ENCODE measurements at places on chromosomes 16 and 17.

- no peak for DNase-seq
Measured at GRCh38 chr17:72887917-72888316, 204.6 kb downstream of the SLC39A11 start.

- DNase-seq: no peak
Measured at GRCh38 chr16:71754108-71754507, 29.6 kb upstream of the PHLPP2 start.

DNA sequence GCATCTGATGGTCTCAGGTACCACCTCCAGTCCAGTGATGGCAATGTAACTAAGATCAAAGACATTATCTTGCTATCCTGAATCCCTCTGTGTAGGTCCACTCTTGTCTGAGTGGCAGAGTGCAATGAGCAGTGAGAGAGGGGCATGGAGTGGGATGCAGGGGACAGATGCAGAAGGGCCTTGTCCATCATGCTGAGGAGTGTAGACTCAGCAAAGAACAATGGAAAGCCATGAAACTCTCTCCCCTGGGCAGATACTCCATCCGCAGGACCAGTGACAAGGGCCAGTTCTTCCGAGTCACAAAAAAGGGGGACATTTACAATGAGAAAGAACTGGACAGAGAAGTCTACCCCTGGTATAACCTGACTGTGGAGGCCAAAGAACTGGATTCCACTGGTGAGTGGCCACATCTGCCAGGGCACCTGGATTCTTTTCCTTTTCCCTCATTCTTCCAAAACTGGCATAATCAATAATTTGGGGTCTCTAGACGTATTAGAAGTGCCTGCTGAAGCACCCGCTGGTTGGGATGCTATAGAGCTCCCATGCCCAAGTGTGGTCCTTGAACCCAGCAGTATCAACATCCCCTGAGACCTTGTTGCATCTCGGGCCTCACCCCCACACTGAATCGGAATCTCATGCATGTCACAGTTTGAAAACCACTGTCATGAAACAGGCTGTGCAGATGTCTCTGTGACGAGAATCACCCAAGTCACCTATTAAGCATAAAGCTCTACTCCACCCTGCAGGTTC, 29.5 kb downstream of the CDH5 start:
- no peak for DNase-seq

GRCh38 chr16:55102531-55102930, 171.9 kb downstream of the IRX5 start:
- no peak for DNase-seq

DNA sequence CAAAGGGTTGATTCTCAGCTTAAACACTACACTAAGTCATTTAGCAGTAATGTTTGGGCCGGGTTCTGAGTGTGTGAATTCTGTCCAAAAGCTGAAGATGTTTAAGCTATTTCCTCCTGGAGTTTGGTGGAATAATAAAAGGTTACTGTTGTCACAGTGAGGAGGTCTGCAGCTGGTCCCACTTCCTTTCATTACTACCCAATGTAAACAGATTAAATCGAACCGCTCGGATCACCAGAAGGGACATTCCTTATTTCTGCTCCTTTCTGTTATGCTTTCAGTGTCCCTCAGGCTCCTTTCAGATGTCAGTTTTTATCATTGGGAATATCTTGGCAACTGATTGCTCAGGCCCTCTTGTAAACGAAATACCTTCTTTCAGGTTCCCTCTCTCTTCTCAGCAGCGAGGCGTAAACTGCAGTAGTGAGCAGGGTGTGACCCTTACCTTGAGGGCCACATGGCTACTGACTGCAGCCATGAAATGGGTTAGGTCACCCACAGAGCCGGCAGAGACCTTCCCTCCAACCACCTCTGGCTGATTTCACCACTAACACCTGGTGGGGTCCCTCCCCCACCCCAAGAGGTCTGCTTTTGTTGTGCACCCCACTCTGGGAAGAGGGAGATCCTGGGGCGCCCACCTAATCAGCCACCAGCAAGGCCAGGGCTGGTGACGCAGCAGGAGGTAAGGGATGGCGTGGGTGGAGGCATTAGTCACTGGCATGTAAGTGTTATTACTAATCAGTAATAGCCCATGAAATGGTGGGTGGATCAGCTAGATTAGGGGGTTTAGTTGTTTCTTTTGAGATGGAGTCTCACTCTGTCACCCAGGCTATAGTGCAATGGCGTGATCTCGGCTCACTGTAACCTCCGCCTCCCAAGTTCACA, 117.6 kb downstream of the VPS53 start:
- no peak for DNase-seq

- DNase-seq: no peak
Measured at GRCh38 chr16:30530163-30531037, 4.0 kb upstream of the ZNF768 start.

GRCh38 chr16:56987692-56988091, 1.7 kb upstream of the NLRC5 start:
- no peak for DNase-seq

DNA sequence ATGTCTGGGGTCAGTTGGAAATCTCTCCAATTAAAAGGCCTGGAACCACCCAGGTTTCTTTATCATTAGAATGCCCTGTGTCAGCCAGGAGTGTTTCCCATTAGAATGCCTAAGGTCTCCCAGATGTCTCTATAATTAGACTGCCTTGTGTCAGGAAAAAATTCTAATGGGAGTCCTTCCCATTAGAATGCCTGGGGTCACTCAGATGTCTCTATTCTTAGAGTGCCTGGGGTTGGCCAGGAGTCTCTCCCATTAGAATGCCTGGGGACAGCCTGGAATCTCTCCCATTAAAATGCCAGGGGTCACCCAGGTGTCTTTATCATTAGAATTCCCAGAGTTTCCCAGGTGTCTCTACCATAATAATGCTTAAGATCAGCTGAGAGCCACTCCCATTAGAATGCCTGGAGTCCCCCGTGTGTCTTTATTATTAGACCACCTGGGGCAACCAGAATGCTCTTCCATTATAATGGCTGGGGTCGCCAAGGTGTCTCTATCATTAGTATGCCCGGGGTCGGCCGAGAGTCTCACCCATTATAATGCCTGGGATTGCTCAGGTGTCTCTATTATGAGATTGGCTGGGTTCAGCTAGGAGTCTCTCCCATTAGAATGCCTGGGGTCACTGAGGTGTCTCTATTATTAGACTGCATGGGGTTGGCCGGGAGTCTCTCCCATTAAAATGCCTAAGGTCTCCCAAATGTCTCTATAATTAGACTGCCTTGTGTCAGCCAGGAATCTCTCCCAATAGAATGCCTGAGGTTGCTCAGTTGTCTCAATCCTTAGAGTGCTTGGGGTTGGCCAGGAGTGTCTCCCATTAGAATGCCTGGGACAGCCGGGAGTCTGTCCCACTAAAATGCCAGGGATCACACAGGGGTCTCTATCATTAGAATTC, 2254.6 kb downstream of the TP53TG3F start:
- DNase-seq: no peak

GRCh38 chr17:68291836-68292688, 767 bp downstream of the ARSG start:
- DNase-seq: peak; percentile 94
